ENCODE measurements at places on chromosomes 12 and 14.

DNA sequence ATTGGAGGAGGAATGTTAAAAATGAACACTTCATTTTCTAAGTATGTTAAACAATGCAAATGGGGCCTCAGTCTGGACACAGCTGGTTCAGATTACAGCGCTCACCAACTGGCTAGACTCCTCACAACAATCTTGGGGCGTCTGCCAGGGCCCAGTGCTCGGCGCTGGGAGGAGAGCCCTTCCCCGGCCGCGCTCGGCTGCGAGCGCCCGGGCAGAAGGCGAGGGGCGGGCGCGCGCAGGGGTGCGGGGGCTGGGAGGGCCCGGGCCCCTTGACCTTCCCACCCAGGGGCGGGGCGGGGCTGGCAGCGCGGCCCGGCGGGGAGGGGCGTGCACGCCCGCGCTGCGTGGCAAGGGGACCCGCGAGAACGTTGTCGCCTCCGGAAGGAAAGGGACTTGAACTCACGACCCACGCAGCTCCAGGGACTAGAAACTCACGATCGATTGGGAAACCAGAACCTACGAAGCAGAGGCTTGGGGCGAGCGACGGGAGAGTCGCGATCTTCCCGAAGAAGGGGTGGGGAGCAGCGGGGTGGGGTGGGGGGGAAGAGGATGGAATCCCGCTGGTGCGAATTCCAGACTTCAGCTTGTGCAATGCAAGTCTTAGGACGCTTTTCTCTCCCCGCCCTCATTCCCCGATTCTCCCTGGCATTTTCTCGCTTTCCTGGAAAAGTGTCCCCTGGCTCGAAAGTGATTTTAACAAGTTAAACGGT lies at the start of gene FBLN5:
Gene FBLN5 (minus strand): TSS at position 220 of the 710 bp plus-strand sequence. CDS start 465 bp downstream, outside the sequence.
- peak; percentile 24 for DNase-seq

DNA sequence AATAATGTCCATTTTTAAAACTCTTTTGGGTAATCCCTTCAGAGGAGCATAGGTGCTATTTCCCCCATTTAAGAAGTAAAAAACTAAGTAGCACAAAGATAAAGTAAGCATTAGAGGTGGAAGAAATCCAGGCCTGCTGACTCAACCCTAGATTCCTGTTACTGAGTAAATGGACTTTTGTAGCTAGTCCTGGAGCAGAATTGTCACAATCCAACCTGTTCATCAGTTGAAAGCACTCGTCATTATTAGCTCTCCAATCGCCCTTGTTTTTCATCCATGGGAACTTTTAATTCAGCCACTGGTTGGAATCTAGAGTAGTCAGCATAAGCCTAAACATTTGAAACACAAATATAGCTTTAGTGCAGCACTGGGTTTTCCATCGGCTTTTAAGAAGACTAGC lies 139.5 kb upstream of the AMIGO2 start:
- no peak for DNase-seq

DNA sequence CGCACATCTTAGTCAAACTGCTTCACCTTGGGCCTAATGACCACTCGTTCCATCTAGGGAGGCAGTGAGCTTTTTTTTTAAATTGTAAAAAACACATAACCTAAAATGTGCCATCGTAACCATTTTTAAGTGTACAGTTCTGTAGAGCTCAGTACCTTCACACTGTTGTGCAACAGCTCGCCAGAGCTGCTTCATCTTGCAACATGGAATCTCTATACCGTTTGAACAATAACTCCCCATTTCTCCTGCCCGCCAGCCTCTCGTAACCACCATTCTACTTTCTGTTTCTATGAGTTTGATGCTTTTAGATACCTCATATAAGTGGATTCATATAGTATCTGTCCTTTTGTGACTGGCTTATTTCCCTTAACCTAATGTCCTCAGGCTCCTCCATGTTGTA lies 196.2 kb downstream of the CHST11 start:
- no peak for DNase-seq

DNA sequence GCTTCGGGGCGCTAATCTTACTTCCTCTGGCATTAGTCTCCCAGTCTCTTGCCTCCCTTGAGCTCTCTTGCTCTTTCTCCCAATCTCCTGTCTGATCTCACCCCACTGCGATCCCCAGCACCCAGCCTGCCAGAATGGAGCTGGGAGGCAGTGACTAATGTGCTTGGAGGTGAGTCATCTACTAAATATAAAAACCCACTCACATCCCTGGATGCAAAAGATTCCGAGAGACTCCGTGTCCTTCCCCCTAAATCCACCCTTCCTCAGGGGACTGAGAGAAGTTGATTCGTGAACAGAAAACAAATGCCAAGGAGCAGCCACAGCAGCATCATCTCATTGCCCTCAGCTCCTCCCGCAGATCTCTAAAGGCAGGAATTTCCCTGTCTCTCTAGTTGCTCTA lies 45.7 kb upstream of the KCNA5 start:
- no peak for DNase-seq

- DNase-seq = no peak
These were observed 34.5 kb downstream of the ELK3 start for GRCh38 chr12:96228566-96229248.

DNA sequence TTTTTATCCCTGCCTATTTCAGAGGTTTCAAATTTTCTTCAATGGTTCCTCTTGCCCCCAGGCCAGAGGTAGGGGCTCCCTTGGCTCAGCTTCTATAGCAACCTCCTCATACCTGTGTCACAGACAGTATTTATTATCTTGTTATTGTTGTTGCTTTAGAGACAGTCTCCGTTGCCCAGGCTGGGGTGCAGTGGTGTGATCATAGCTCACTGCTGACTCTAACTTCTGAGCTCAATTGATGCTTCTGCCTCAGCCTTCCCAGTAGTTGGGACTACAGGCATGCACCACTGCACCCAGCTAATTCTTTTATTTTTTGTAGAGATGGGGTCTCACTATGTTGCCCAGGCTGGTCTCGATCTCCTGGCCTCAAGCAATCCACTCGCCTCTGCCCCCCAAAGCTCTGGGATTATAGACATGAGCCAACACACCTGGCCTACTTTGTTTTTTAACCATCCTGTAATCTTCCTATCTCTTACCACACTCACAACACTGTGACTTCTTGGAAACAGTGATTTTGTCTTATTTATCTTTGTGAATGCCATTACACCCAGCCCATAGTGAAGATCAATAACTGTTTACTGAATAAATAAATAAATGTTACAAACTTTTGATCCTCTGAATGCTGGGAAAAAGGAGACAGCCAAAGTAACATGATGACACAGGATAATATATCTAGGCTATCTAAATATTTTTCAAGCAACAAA lies 95.9 kb downstream of the PHLDA1 start:
- DNase-seq = no peak

DNA sequence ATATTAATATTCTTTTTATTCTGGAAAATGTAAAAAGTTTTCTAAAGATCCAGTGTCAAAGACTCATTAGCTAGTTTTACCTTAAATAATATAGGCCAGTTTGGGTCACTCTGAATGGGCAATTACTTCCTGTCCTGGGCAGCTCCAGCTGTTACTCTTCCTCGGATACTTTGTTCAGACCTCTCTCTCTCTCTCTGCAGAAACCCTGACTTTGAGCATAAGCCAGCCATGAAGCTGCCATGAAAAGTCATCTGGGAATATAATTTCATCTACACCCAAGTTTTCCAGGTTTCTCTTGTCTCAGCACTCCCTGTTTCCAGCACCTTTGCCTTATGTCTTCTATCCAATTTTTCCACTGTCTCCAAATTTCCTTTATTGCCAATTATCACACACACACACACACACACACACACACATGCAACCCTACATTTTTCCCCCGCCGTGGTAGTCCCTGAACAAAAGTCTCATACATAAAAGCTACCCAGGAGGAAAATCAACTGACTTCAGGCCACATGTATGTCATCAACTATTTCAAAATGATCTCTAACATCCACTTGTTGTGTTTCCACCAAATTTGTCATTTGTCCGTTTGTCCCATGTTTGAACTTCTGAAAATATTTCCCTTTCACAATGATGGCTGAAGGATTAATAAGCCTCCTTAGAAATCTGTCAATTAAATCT lies 318.1 kb downstream of the SSPN start:
- DNase-seq = no peak

DNA sequence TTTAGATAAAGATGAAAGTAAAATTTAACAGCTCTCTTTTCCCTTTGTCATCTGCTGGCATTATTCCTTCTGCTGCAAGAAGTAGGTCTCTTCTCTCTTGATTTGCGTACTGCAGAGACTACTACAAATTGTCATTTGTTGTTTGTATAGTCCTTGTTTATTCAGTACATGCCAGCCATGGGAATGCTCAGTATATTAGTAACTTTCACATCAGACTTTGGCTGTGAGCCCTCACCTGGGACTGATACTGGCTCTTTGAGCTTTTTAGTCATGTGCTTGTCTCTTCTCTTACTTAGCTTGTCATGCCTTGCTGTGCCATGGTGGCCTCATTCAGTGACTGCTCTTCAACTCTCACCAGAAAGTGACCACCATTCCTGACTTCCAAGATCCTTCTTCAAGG lies 169.8 kb downstream of the PRKCH start:
- DNase-seq = no peak

- DNase-seq = peak; percentile 89
These were observed at the start of gene C12orf43 for GRCh38 chr12:121015825-121016766. C12orf43 (minus strand) TSS chr12:121016487; CDS start chr12:121016474, 13 bp downstream.

- no peak for DNase-seq
These were observed 172.2 kb downstream of the PTPRO start for GRCh38 chr12:15494329-15495046.

DNA sequence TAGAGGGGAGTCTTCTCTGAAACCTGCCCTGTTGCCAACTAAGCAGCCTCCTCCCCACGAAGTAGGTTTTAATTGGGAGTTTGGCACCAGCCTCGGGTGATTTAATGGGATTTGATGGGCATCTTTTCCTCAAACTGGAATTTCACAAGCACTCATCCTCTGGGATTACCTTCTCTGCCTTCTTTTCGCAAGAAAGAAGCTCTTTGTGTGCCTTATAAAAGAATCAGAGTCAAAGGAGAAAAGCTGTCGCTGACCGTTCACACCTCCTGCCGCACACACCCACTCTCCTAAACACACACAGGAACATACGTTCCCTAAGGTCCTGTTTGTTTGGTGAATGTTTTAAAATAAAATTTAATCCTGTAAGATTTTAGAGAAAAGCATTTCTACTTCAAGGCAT lies 84.0 kb downstream of the PRMT8 start:
- no peak for DNase-seq

DNA sequence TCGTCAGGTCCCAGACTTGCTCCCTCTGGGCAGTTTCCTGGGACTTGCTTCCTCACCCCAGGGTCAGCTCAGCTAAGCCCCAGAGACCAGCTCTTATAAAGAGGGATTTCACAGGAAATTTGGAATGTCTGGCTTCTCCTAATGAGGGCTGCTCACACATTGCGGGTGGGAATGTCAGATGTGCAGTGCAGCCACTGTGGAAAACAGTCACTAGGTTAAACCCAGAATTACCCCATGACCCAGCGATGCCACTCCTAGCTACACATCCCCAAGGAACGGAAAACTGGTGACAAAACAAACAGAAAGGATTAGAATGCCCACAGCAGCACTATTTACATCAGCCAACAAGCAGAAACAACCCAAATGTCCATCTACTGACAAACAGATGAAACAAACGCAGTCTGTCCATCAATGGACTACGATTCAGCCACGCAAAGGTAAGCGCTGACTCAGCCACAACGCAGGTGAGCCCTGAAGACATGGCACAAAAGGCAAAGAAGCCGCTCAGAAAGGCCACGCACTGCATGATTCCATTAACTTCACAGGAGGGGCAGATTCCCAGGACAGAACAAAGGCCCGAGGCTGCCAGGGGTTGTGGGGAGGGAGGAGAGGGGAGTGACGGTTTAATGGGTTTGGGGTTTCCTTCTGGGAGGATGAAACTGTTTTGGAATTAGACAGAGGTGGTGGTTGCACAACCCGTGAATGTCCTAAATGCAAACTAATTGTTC lies 63.0 kb downstream of the NCOR2 start:
- no peak for DNase-seq

GRCh38 chr14:45680531-45680930 lies 427.5 kb upstream of the MIS18BP1 start:
- DNase-seq = no peak

DNA sequence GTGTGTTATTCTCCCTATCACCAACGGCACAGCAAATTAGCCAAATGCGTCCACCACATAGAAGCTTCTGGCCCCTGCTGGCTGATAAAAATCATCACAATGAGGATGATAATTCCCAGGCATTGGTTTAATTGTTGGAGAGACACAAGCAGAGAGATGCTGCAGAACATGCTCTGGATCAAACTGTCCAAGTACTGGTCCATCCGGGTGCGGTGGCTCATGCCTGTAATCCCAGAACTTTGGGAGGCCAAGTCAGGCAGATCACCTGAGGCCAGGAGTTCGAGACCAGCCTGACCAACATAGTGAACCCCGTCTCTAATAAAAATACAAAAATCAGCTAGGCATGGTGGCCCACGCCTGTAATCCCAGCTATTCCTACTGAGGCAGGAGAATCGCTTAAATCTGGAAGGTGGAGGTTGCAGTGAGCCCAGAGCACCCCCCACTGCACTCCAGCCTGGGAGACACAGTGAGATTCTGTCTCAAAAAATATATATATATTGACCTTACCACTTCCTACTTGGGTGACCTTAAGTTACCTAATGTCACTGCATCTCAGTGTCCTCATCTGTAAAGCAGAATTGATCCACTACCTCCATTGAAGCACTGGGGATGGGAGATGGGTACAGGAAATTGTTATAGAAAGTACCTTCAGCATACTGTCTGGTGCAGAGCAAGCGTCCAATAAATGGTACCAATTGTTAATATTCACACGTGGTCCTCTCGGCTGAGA lies 83.7 kb upstream of the EGLN3 start:
- DNase-seq = no peak

DNA sequence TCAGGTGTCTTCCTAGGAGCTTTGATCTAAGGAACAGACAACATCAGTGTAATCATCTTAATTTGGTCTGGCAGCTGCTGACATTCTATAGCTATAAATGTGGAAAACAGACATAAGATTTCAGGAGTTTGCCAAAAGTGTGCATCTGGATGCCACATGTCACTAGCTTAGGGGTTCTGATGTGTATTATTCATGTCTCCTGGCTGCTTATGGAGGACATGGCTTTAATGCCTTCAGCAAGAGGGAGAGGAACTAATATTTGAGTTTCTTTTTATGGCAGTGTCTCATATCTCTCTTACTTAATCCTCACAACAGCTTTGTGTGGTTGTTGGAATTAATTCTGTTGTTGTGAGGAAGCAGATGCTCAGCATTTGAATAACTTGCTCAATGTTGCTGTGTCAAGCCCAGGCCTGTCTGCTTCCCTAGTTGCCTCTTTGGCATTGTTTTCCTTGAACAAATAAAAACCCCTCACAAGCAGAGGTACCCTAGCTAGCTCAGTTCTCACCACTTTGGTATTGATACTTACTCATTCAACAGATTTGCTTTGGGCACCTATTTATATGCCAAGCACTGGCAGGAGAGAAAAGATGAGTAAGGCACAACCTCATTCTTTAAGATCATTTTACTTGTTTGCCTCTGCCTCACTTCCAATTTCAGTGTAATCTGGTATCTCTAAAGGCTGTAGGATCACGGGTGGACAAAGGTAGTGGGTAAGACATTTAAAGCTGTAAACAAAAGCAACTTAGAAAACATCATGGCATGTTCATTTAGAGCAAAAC lies 39.8 kb upstream of the EID3 start:
- no peak for DNase-seq

Data from CD4-positive, CD25-positive, alpha-beta regulatory T cell (primary cell).